CD4-positive, alpha-beta T cell treated with Interleukin-4 for 4 hours (primary cell): ENCODE measurements at places on chromosomes 7 and 10.

- no peak for DNase-seq
Observed at GRCh38 chr7:94922457-94922856, 15.1 kb downstream of the PPP1R9A start.

DNA sequence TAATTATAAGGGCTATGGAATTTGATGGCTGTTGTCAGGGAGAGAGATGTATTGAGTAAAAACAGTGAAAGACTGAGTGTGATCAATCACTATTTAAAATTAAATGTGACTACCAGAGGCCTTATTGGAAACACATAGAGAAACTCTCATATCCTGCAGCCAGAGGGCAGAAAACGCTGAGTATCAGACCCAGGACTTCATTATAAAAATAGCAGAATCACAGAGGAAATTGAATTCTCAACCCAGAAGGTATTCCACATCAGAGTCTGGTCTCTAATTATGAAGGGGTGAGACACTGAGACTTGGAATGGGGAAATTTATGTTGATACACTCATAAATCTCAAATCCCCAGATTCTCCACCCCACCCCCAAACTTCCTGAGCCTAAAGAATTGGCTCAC lies 69.5 kb upstream of the IL6 start:
- no peak for DNase-seq

- no peak for DNase-seq
Observed at GRCh38 chr7:33262476-33262875, 133.1 kb downstream of the BBS9 start.

GRCh38 chr10:31320550-31321211 lies 1.7 kb downstream of the ZEB1 start:
- no peak for DNase-seq

- peak; percentile 5 for DNase-seq
Observed at GRCh38 chr7:29319719-29320521, 125.3 kb downstream of the CHN2 start.

DNA sequence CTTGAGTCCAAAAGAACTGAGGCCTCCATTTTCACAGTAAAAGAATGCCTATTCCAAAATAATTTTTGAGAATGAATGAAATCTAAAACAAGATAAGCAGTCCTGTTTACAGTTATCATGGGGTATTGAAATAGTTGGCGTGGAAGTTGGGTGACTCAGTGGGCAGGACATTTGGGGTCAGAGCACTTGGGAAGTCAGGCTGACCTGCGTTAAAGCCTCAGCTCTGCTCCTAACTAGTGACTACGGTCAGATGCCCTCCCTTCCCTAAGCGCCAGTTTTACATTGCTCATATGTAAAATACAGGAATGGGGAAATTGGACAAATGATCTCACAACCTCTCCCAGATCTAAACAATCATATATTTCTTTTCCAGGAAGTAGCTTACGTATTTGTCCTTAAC lies 2.3 kb upstream of the PAPSS2 start:
- peak; percentile 10 for DNase-seq

GRCh38 chr10:52312942-52313255 lies 1.2 kb upstream of the DKK1 start:
- no peak for DNase-seq

DNA sequence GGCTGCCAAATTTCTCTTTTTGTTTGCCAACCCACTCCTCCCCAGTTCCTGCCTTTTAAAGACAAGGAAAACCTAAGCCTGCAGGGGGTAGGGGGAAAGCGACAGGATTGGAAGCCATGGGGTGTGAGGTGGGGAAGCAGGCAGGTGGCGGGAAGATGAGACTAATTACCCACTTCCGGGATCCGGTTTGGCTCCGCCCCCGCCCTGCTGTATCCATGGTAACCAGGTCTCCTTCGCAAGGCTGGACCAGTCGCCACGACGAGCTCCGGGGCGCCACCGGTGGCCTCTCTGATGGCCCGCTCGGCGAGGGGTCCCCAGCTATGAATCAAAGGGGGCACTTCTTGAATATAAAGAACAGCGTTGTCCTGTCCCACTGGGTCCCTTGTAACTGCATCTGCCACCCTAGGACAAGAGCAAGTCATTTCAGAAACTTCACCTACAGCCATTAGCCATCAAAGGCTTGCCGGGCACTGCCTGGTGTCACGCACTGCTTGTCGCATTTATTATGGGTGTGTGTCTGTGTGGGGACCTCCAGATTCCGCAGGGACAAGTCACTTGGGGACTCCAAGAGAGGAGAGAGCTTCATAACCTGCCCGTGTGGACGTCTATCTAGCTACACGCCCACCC lies 55.4 kb upstream of the LMTK2 start:
- DNase-seq: peak; percentile 30

DNA sequence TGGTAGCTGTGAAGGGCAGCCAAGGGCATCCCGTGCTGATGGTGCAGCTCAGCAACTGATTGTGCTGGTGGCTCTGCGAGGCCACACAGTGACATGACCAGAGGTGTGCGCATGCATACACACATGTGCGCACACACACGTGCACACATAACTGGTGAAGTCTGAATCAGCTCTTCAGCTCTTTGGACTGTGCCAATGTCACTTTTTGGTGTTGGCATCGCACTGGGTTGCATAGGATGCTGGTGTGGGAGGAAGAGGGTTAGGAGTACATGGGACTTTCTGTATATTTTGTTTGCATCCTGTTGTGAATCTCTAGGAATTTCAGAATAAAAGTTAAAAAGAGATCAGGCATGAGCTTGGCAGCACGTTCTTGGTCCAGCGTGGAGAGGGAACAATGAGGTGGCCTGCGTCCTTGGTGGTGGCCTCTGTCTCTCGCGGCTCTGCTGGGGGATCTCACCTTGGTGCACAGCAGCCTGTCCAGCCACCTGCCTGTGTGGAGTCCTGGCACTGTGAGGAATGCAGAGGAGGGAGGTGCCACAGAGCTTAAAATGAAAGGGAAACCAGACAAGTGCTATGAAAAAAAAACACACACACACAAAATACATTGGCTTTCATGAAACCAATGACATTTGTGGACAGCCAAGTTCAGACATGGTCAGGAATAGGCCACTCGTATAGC lies 124.0 kb downstream of the TRRAP start:
- no peak for DNase-seq

DNA sequence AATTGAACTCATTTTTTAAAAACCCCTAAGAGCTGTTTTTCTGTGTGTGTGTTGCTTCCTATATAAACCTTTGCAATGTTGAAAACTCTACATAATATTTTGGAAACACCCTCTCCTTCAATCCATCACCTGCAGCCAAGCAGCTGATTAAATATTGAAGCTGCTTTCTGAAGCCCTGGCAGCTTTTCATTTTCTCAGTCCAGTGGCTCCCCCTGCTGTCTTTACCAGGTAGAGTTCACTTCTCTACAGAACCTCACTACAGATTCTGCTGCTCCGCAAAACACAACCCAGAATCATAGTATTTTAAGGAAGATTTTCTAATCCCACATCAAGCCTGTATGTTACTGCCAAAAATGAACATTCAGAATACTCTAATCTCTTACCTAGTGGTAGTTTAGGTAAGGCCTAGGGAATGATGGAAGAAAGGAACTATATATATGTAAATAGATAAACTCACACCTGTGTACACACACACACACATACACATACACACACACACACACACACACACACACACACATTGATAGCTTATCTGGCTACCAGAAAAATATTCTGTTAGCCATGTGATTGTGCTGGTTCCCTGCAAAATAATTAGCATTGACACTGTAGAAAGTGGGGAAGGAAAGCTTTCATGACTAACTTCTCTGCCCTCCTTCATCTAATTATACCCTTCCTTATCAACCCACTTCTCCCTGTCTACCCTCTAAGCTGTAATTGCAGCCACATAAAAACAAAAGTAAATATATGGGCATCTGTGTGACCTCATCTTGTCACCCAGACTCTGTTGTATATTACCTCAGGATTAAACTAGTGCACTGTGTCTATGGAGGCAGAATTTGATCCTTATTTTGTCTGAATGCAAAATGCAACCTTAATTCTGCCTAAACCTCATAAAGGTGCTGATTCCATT lies 229.5 kb upstream of the FZD1 start:
- no peak for DNase-seq

GRCh38 chr7:35250941-35251340 lies 3.0 kb downstream of the TBX20 start:
- DNase-seq: no peak

- DNase-seq: peak; percentile 40
Observed at GRCh38 chr10:4130685-4131084, 345.7 kb upstream of the KLF6 start.

- no peak for DNase-seq
Observed at GRCh38 chr10:93039110-93039509, 21.5 kb upstream of the CYP26C1 start.

DNA sequence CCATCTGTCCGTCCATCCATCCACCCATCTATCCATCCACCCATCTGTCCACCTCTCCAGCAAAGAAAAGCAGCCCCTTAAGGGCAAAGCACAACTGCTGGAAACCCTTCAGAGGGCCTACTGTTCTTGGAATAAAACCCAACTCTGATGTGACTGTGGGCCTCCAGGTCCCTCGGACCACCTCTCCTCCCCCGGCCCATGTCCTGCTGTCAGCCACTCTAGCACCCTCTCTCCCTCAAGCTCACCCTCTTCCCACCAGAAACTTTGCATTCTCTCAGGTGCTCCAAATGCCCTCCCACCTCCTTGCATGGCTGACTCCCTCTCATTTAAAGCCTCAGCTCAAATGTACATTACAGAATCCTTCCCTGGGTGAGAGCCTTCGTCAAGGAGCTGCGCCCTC lies 110.3 kb downstream of the ARHGAP22 start:
- no peak for DNase-seq

DNA sequence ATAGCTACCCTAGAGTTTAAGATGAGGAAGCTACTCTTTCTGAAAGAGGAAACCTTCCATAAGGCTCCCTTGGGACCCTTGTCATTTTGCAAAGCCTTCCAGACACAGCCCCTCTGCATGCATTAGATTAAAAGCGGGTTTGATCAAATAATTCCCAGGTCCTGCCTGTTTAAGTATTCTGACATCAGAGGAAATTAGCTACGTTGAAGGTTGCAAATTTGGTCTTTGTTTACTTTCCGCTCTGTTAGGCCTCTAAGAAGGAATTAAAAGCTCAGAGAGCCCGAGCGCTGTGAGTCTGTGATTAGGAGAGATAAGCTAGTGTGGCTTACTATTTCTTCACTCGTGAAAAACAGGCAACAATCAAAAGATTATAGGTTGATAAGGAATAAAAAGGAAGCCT lies 1.4 kb upstream of the THSD7A start:
- DNase-seq: no peak

DNA sequence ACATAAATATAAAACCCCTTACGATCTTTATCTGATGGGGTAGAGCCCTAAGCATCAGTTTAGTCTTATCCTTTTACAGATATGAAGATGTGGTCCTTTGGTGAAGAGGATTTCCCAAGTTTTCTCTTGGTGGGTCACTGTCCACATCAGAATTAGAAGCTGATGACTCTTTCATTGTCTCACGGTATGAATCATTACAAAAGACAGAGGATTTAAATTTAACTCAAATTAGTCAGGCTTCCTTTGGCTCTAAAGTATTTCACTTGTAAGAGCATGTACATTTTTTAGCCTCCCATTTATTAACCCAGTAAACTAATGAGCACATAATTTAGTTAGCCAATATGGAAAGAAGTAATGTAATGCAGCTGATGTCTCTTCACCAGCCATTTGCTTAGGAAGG lies 49.9 kb upstream of the TMEM26 start:
- DNase-seq: no peak

- no peak for DNase-seq
Observed at GRCh38 chr10:49175587-49176309, 12.4 kb downstream of the TMEM273 start.

- DNase-seq: no peak
Observed at GRCh38 chr7:101935521-101936141, 118.2 kb downstream of the CUX1 start.

DNA sequence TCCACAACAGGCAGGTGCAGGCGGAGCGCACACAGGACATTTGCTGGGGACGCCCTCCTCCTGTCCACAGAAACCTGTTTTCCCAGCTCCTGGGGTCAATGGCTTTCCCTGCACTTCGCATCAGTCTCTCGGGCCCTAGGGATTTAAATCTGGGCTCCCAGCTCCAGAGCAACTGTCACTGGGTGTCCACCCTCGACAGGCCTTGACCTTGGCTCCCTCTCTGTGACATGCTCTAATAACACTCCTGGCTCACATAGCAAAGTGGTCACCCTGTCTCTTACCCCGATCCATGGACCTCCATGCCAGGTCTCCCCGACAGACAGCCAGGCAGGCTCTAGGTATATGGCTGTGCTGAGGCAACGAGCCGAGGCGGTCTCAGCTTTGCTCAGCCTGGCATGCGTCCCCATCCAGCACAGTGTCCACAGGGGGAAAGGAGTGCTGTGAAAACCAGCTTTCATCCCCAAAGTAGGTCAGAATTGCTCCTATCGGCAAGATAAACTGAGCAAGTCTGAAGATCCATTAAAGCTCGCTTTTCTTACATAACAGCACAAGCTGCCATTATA lies 195.6 kb downstream of the TNS3 start:
- no peak for DNase-seq

DNA sequence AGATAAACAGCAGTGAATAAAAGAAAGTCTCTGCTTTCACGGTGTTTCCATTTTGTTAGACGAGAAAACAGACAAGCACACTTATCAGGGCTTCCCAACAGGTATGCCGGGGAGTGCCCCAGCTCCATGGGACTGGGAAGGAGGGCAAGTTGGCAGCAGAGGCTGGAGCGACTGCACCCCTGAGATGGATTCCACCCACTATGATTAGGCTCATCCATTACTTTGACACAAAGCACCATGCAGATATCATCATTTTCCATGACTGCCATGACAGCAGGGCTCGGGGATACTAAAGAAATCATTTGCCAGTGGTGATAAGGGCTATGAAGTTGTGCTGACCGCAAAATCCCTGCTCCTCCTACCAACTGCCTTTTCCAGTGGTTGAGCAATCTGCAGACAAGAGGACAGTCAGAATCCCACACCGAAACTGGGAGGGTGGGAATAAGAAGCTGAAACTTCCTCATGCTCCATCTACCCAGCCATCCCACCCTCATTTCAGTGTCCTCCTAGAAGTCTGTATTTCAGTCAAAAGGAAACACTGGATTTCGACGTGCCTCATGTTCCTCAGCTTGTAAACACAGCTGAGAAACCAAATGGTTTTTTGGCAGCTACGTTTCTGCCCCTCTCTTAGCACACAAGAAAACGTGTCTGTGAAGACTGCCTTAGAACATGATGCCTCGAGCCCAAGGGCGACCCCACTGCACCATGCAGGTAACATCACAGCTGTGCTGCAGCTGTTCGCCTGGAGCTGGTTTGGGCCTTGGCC lies 15.5 kb downstream of the CREB3L2 start:
- no peak for DNase-seq

DNA sequence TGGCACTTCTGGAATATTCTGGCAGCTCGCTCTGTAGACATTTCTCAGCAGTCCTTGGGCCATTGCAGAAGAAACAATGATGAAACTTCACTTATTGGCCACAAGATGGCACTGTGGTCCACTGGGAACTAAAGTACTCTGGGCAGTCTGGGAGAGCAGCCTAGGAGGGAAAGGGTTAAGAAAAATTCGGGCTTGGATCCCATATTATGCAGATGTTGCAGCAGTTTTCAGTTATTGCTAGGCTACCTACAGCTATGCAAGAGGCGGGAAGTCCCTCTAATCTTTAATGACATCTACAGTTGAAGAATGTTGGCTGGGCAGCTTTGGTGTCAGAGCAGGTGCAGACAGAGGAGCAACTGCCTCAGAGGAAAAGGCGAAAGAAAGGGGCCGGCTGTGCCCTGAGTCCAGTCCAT lies 201.7 kb upstream of the PRSS58 start:
- peak; percentile 61 for DNase-seq

- DNase-seq: no peak
Observed at GRCh38 chr7:318476-318875, 28.5 kb downstream of the FOXL3 start.
